PC-9 (cell line): ENCODE measurements at places on chromosomes 5 and 9. TPM values are rescaled to one million over a fixed set of nuclear protein-coding genes. Genes with fewer than 3 reads are reported as not detected.

- DNase-seq, result peak; percentile 31
- H3K4me1 ChIP-seq, result peaks cover 38% of the 10 kb centered on the region
- H3K4me3 ChIP-seq, result peak overlapping the region; percentile 62
- H3K27me3 ChIP-seq, result no peaks in the 10 kb centered on the region
- H3K27ac ChIP-seq, result 0 out of 2 replicates have a peak overlapping the region, but pooled peaks have one; percentile 76
These were observed 101.6 kb upstream of the SSBP2 start for GRCh38 chr5:81852291-81853029.

- no peaks in the 10 kb centered on the region for H3K27me3 ChIP-seq
- H3K4me3 ChIP-seq, result no peak overlapping the region
- H3K27ac ChIP-seq, result no peak overlapping the region
- peaks cover 14% of the 10 kb centered on the region for H3K4me1 ChIP-seq
- H3K36me3 ChIP-seq, result no peaks in the 10 kb centered on the region
These were observed 83.2 kb downstream of the DIRAS2 start for GRCh38 chr9:90559075-90560073.

GRCh38 chr5:56323505-56323904 lies 90.4 kb upstream of the ANKRD55 start:
- H3K4me1 ChIP-seq, result peaks cover 21% of the 10 kb centered on the region
- peak; percentile 48 for DNase-seq

GRCh38 chr5:167626341-167627123 lies 664.9 kb upstream of the WWC1 start:
- no peaks in the 10 kb centered on the region for H3K4me1 ChIP-seq
- no peak overlapping the region for H3K4me3 ChIP-seq
- no peaks in the 10 kb centered on the region for H3K36me3 ChIP-seq
- no peaks in the 10 kb centered on the region for H3K27me3 ChIP-seq
- DNase-seq, result no peak

- H3K4me3 ChIP-seq, result no peak overlapping the region
- no peak overlapping the region for H3K27ac ChIP-seq
- H3K4me1 ChIP-seq, result peaks cover 11% of the 10 kb centered on the region
- H3K36me3 ChIP-seq, result no peaks in the 10 kb centered on the region
These were observed 4.3 kb upstream of the PITX1 start for GRCh38 chr5:135038205-135038812.

DNA sequence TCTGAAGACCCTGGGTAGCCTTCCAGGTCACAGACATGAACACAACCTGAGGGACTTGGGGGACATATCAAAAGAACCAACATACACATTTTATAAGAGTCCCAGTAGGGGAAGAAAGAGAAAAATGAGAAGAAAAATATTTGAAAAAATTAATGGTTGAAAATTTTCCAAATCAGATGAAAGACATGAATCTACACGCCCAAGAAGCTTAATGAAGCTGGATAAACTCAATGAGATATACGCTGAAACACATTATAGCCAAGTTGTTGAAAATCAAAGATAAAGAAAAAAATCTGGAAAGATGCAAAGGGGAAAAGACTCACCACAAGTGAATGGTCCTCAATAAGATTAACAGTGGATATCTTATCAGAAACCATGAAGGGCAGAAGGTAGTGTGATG lies 9.6 kb upstream of the CCDC180 start:
- H3K36me3 ChIP-seq, result no peaks in the 10 kb centered on the region
- H3K27ac ChIP-seq, result no peak overlapping the region
- H3K27me3 ChIP-seq, result no peaks in the 10 kb centered on the region
- no peak for DNase-seq

- H3K27me3 ChIP-seq, result no peaks in the 10 kb centered on the region
- no peak overlapping the region for H3K4me3 ChIP-seq
- no peak overlapping the region for H3K27ac ChIP-seq
- no peaks in the 10 kb centered on the region for H3K36me3 ChIP-seq
- DNase-seq, result no peak
These were observed 87.4 kb downstream of the CAMSAP1 start for GRCh38 chr9:135819905-135820304.

DNA sequence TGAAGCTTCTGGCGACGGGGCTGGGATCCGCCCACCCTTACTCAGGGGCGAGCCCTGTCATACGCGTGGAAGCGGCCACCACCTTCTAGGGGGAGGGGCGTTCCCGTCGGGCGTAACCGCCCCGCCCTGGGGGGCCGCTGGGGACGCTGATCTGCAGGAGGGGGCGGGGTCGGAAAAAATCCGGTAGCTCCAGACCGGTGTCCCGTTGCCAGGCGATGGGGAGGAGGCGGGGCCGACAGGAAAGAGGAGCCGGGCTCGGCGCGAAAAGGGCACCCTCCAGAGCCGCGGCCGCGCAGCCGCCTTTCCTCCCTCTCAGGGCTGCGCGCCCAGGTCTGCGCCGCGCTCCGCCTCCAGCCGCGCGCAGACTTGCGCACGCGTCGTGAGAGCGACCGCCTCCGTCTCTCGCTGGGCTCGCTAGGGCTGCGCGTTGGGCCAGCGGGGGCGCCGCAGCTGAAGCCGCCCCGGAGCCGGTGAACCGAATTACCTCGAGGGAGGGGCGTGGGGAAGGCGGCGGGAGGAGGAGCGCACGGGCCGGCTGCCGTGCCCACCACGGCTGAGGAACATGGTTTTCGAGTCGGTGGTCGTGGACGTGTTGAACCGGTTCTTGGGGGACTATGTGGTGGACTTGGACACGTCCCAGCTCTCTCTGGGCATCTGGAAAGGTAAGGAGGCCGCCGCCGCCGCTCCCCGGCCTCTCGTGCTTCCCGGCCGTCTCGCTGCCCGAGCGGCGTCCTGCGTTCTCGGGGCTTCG lies at the start of gene VPS13A:
TSS of gene VPS13A (plus strand) at position 392 of the 751 bp plus-strand sequence. CDS start at position 563, 171 bp downstream.
- H3K27me3 ChIP-seq, result no peaks in the 10 kb centered on the region
- H3K4me1 ChIP-seq, result peaks cover 31% of the 10 kb centered on the region
- peak; percentile 84 for DNase-seq
- peak within 1 kb of the TSS; percentile 76 for H3K4me3 ChIP-seq
- H3K27ac ChIP-seq, result peak within 1 kb of the TSS; percentile 44

DNA sequence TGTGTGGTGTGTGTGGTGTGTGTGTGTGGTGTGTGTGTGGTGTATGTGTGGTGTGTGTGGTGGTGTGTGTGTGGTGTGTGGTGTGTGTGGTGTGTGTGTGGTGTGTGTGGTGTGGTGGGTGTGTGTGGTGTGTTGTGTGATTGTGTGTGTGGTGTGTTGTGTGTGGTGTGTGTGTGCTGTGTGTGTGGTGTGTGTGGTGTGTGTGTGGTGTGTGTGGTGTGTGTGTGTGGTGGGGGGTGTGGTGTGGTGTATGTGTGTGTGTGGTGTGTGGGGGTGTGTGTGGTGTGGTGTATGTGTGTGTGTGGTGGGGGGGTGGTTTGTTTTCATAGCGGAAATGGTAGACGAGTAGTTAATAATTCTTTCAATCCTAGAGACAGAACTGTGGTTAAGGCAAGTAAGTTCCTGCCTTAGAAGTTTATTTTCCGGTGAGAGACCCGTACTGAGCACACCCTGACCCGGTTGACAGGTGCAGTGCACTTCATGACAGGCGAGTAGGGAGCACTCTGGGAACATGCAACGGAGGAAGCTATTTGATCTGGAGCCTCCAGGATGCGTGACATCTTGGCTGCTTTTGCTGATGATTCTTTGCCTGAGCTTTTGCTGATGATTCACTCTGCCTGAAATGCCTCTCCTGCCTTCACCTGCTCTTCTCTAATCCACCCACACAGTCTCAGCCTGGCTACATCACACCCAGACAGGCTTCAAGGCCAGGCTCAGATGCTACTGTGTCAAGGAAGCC lies 21.7 kb upstream of the FAT2 start:
- peaks cover 45% of the 10 kb centered on the region for H3K4me1 ChIP-seq
- DNase-seq, result peak; percentile 51
- no peaks in the 10 kb centered on the region for H3K36me3 ChIP-seq
- H3K27ac ChIP-seq, result no peak overlapping the region

DNA sequence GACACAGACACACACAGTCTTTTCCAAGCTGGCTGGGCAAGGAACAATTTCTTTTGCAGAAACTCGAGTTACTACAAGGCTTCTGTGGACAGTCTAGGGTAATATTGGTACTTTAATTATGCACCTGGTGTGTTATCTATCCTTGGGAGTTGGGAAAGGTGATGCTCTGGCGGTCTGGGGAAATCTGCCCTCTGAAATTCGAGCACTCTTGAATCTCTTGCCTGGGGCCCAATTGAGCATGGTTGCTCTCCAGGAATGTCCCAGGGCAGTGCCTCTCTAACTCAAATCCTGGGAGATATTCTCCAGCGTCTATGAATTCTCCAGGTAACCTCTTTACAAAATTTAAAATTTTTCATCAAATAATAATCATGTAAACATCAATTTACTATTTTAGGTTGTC lies 69.3 kb downstream of the KCNIP1 start:
- H3K36me3 ChIP-seq, result no peaks in the 10 kb centered on the region

- H3K27ac ChIP-seq, result no peak overlapping the region
- H3K4me3 ChIP-seq, result no peak overlapping the region
- H3K36me3 ChIP-seq, result no peaks in the 10 kb centered on the region
These were observed 470.7 kb upstream of the BRINP1 start for GRCh38 chr9:119839888-119840287.

GRCh38 chr9:85224729-85225128 lies 517.0 kb downstream of the AGTPBP1 start:
- DNase-seq, result no peak
- H3K36me3 ChIP-seq, result no peaks in the 10 kb centered on the region
- H3K27ac ChIP-seq, result no peak overlapping the region
- peaks cover 18% of the 10 kb centered on the region for H3K27me3 ChIP-seq

GRCh38 chr9:3308609-3309008 lies 217.2 kb downstream of the RFX3 start:
- no peaks in the 10 kb centered on the region for H3K4me1 ChIP-seq
- H3K4me3 ChIP-seq, result no peak overlapping the region
- H3K27me3 ChIP-seq, result no peaks in the 10 kb centered on the region
- H3K36me3 ChIP-seq, result no peaks in the 10 kb centered on the region
- H3K27ac ChIP-seq, result no peak overlapping the region

GRCh38 chr9:118957585-118957984 lies 411.6 kb downstream of the BRINP1 start:
- no peak overlapping the region for H3K4me3 ChIP-seq
- H3K4me1 ChIP-seq, result no peaks in the 10 kb centered on the region
- H3K27me3 ChIP-seq, result no peaks in the 10 kb centered on the region
- no peak for DNase-seq

The MPDZ gene
- total RNA-seq, result 10.8 and 15.3 TPM in 2 replicates

The SHOC1 gene
- total RNA-seq, result 0.20 TPM in 1 of 2 replicates, not detected in the other

The SPINK7 gene
- total RNA-seq, result not detected in 2 replicates

The IFNB1 gene
- not detected in 2 replicates for total RNA-seq

The S1PR3 gene
- 19.4 and 23.3 TPM in 2 replicates for total RNA-seq

The DPYSL3 gene
- total RNA-seq, result 0.40 and 1.3 TPM in 2 replicates

The C9 gene
- not detected in 2 replicates for total RNA-seq

The DMRT3 gene
- not detected in 2 replicates for total RNA-seq

The FLT4 gene
- total RNA-seq, result not detected in 2 replicates

The NUP188 gene
- total RNA-seq, result 59.7 and 90.0 TPM in 2 replicates
